Smooth muscle cell of the brain vasculature (primary cell): ENCODE measurements at places on chromosomes 13 and 19.

- DNase-seq: no peak
These were observed 260.0 kb downstream of the NDFIP2 start for GRCh38 chr13:79740991-79741390.

DNA sequence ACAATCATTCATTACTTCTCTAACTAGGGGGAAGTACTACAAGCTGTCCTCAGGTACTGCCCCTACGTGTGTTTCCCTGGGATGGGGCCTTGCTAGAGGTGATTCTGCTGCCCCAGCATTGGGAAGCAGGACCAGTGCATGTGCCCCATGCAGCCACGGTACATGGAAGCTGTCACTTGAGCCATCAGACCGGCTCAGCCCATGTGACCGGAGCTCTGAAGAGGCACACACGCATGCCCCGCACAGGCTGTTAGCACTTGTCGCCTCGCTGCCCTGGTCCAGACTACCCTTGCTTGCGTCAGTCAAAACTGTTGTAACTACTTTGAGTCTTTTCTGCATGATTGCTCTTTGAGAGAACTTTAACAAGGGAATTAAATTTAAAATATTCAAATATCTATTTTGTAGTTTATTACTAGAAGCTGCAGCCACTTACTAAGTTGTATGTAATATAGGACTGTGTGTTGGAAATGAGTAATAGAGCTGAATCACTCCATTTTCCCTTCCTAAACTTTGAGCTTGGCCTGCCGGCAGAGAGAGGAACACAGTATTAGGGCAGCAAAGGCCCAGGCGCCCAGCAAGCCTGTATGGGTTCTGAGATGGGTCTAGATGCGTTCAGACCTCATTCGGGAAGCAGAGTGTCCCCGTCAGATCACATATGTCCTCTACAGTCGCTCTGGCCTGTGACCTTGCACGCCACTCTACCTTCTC, 42.2 kb downstream of the DHRS12 start:
- DNase-seq: no peak

DNA sequence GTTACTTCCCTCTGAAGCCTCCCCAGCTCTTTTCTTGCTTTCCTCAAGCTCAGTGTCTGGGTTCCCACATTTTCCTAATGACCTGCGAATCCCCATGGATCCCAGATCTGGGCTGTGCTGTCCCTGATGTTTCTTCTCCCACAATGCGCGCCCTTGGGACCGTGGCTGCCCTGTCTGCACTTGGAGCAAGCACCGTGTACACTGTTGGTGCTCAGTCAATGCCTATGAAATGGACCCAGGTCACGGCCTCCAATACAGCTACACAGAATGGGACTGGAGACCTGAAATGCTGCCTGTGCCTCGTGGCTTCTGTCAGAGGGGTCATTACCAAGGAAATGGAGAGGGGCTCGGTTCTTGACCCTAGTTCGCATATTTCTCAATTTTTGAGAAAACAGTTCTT, 160.1 kb upstream of the SOX1 start:
- no peak for DNase-seq

DNA sequence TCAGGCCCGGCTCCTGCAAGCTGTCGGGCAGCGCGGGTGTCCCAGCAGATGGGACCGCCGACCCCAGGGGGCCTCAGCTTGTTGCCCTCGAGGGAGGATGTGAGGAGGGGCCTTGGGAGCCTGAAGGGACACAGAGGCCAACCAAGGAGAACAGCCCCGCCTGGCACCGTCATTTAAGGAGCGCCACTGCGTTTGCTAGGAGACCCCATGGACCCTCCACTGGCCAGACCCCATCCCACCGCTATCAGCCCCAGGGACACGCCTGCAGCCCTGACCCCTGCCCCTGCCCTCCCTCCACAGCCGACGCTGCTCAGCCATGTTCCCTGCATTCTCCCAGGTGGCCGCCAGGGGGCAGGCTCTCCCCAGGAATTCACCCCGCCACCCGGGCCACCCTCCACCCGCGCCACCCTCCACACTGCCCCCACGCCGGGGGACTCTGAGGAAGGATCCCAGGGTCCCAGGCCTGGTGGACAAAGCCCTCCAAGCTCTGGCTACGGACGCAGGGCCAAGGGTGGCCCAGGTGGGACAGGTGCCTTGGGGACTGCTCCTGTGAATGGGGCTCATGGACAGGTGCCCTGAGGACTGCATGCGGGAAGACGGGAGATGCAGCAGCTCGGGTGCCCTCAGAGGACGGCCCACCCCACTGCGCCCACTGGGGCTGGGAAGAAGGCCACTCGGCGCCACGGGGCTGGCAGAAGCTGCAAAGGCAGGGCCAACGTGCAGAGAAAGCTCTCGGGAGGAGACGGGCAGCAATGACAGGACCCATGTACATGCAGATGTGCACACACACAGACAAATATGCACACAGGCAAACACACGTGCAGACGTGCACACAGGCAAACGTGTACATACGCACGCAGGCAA, 34.4 kb downstream of the PIP5K1C start:
- no peak for DNase-seq

- no peak for DNase-seq
These were observed 41.4 kb upstream of the IGSF23 start for GRCh38 chr19:44571830-44572580.

DNA sequence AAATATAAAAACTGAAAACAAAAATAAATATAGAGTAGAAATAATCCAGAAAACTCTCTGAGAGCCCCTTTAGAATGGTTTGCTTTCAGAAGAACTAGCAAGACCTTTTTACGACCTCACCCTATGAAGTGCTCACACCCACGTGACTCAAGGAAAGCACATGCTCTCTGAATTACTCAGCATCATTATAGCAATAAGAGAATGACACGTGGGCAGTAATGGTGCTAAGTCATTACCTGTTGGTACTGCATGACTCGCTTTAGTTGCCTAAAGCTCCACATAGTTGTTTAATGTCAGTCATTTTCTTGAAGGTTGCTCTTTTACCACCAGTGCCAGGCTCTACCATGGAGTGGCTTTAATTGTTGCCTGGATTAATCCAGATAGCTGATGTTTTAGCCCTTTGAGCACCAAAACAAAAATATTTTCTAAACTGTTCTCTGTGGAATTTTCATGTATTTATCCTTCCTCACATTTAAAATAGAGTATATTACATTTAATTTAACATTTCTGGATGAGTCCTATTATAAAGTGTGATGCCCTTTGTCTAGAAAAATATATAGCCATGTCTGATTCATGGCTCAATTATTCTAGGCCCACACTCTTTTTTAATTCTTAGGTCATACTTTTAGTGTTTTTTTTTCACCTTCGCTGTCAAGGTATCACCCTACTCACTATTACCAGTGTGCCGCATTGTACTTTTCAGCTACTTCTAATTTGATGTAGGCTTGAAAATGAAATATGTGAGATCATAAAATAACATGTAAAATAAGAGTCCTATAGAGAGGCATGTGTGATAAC, 56.8 kb downstream of the THSD1 start:
- no peak for DNase-seq

- peak; percentile 1 for DNase-seq
These were observed 33.7 kb upstream of the ZNF724 start for GRCh38 chr19:23283925-23284324.

GRCh38 chr13:78700121-78700910, 41.4 kb upstream of the OBI1 start:
- no peak for DNase-seq
